Amygdala (tissue), 56 donors: ENCODE measurements at places on chromosomes 3 and 15.
A peak's percentile ranks its signal among the peaks of the same experiment; 100 is the strongest.

- no peak for DNase-seq
Measured at GRCh38 chr3:185316740-185317412, 46.1 kb upstream of the MAP3K13 start.

GRCh38 chr3:61108247-61109019 lies 142.8 kb downstream of the FHIT start:
- no peak for DNase-seq

DNA sequence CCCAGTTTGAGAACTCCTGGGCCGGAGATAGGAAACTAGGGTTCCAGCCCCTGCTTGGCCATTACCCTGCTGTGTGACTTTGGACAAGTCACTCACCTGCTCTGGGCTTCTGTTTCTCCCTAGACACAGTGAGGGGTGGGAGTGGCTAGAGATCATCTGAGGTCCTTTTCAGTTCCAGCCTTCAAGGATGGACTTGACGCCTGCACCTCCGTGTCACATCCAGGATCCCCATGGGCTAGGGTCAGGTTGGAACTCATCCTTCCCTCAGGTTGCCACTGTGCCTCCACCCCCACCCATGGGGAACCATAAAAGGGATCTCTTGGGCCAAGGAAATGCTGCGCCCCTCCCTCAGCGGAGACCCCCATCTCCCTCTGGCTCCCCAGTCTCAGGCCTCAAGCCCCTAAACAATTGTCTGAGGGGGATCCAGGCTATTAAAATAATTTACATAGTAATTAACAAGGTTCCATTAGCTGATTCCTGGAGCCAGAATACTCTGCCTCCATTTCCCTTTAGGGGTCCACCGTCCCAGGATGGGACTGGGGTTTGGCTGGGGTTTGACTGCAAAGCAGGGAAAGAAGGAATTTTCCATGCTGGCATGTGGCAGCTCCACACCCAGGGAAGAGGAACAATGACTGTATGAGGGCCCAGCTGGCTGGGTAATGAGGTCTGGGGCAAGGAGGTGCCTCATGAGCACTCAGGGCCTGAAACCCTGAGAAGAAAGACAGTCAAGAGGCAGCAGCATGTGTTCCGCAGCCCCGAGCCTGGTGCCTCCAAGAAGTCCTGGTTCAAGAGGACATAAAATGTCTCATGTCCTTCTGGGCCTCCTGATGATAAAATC lies 177.7 kb downstream of the SMAD6 start:
- DNase-seq: no peak

GRCh38 chr15:63735449-63735848 lies 98.3 kb downstream of the HERC1 start:
- DNase-seq: no peak

DNA sequence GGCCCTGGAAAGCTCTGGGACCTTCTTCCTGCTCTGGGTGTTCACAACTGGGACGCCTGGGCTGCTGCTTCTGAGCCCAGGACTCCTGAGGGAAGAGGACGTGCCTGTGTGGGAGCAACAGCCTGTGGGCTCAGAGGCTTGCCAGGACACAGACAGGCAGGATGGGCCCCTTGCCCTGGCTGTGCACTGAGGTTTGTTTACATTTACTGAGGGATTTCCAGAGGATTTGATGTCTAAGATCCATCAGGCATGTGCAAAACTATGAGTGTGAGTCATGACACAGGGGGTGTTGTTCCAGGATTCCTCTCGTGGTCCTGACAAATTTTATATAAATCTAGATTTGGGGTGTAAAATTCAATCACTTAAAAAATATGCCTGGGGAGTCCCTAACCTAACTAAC lies 10.6 kb downstream of the CCR9 start:
- no peak for DNase-seq

DNA sequence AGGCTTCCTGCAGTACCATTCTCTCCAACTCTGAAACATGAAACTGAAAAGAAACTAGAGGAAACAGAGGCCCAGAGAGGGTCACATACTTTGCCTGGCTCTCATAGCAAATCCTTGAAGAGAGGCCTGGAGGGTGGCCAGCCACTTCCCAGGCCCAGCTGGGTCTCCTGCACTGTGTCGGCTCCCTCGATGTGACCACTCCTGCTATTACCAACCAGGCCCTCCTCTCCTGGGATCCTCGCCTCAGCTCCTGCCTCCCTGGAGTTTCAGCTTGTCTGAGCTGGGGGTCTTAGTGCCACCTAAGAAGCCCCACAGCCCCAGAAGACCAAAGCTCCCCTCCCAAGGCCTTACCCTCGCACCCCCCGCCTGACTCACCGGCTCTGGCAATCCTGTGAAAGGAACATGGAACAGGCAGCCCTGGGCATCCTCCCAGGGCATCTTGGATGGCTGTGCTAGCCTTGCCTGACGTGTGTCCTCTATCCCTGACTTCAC lies 4.6 kb downstream of the LOXL1 start:
- no peak for DNase-seq

GRCh38 chr3:129383292-129383860 lies 45.1 kb downstream of the EFCAB12 start:
- DNase-seq: no peak

- no peak for DNase-seq
Measured at GRCh38 chr15:56964182-56964581, 45.7 kb downstream of the TCF12 start.

- DNase-seq: no peak
Measured at GRCh38 chr3:109098079-109098644, 19.8 kb downstream of the MORC1 start.

DNA sequence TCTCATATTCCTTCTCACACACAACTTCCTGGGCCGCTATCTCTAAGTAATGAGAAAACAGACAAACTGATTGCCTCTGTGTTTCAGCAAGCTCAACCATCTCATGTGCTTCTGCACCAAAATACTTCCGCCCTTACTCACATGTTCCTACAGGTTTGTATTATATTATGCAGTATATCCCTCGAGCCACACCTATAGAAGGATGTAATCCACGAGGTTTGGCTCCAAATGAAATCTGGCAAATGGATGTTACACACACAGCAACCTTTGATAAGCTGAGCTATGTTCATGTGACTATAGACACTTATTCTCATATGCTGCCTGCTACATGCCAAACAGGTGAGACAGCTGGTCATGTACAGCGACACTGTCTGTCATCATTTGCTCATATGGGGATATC lies 22.6 kb downstream of the CCRL2 start:
- DNase-seq: no peak

DNA sequence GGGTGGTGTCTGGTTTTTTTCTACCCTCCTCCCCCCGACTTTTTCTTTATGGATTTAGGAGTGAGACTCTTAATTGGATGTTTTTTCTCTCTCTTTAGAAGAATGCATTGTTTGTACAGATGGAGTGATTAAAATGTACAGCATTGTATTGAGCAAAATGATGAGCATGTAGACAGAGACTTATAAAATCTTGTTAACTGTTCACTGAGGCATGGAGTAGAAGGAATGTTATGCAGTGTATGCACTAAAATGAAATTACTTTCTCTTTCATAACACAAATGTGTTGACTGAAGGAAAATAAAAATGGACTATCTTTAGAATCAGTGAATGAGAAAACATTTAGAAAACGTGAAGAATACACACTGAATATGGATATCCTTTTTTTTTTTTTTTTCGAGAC lies 39.8 kb downstream of the ZFAND6 start:
- DNase-seq: no peak

GRCh38 chr15:28954466-28955159 lies 68.8 kb downstream of the APBA2 start:
- no peak for DNase-seq

DNA sequence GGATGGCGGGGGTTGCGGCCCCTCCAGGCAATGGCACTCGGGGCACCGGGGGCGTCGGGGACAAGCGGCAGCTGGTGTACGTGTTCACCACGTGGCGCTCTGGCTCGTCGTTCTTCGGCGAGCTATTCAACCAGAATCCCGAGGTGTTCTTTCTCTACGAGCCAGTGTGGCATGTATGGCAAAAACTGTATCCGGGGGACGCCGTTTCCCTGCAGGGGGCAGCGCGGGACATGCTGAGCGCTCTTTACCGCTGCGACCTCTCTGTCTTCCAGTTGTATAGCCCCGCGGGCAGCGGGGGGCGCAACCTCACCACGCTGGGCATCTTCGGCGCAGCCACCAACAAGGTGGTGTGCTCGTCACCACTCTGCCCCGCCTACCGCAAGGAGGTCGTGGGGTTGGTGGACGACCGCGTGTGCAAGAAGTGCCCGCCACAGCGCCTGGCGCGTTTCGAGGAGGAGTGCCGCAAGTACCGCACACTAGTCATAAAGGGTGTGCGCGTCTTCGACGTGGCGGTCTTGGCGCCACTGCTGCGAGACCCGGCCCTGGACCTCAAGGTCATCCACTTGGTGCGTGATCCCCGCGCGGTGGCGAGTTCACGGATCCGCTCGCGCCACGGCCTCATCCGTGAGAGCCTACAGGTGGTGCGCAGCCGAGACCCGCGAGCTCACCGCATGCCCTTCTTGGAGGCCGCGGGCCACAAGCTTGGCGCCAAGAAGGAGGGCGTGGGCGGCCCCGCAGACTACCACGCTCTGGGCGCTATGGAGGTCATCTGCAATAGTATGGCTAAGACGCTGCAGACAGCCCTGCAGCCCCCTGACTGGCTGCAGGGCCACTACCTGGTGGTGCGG lies 1.9 kb downstream of the CHST2 start:
- DNase-seq: peak; percentile 8
